ENCODE measurements at places on chromosomes 3 and 15.

DNA sequence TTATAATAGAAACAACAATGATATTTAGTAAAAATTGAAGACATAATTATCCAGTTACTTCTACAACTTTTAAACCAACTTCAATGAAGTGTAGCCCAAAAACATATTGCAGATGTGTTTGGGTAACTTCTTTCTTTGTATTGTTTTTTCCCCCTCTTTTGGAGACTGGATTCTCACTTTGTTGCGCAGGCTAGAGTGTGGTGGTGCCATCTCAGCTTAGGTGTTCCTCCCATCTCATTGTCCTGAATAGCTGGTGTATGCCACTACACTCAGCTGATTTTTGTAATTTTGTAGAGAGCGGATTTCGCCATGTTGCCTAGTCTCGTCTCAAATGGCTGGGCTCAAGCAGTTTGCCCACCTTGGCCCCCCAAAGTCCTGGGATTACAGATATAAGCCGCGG is 148.1 kb downstream of the FNDC3B start:
- no peak for DNase-seq

DNA sequence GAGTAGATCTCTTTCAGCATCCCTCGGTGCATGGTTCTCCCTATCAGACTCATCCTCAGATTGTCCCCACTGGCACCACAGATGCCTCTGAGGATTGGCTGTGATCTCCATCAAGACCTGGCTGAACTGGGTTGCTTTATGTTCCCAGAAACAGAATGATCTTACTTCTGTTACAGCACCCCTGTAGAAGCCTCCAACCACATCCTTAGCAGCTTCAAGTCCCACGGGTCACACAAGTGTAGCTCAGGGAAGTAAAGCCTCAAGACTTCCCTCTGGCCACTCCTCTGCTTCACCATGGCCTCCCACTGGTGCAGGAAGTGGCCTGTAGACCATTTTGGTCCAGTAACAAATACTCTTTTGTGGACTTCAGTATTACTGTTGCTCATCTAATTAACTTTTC is 566.4 kb upstream of the SUCLG2 start:
- no peak for DNase-seq

DNA sequence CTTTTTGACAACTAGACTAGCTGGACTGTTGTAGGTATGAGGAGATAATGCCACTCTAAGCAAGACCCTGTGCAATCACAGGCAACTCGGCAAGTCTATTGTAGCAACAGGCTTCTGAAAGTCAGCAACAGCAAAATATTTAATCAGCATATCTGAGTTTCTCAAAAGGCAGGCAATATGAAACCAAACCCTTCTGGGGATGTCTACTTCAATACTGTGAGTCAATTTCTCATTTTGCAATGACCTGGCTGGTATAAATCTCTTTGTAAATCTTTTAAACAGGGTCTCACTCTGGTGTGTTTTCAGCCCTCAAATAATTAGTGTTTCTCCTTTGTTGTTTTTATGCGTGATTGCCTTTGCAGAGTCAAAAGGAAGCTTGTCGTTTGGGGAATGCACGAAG is 1044.5 kb downstream of the NTRK3 start:
- DNase-seq, result no peak

DNA sequence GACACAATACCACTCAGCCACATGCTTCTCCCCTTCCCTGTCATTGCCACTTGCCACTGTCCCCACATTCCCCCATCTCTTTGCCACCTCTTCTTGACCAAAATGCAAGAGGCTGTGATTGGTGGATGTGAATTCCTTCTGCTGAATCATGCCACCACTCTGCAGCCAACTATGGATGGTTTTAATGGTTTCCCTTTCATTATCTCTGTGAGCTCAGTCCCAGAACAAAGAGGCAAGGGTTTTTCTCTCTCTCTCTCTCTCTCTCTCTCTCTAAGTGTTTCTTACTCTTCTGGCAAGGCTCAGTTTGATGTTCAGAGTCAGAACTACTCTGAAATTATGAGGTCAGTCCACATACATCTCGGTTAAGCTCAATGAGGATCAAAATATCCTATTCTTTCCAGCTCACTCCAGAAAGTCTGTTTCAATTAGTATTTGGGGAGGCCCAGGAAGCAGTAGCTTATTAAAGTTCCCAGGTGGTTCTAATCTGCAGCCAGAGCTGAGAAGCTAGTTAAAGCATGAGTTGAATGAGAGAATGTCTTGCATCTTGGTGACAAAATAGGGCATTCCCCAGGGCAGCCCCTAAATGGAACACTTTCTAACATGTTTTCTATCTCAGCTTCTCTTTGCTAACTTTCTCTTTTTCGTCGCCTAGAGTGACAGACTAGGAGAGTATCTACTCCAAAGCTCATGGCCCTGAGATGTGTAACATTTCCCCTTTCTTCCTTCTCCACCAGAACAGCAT is 8.5 kb upstream of the ILDR1 start:
- DNase-seq, result no peak

GRCh38 chr3:41198526-41198925 is 779 bp upstream of the CTNNB1 start:
- DNase-seq, result no peak

DNA sequence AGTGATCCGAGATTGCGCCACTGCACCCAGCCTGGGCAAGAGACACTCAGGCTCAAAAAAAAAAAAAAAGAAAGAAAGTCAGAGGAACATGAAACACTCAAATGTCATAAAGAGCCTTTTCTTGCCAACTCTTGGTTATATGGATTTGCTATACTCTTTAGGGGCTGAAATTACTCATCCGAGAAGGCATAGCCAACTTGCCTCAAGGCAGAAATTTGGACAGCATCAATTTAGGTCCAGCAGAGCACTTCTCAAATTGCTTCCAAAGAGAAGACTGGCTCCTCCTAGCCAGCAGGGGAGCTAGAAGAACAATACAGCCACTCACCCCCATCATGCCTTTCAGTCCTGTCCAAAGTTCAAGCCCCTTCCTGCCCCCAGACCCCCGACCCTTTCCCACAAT is 43.8 kb downstream of the OSBPL10 start:
- no peak for DNase-seq

- DNase-seq, result no peak
Observed at GRCh38 chr3:146968204-146968651, 363.1 kb upstream of the PLSCR5 start.

- no peak for DNase-seq
Observed at GRCh38 chr3:30457726-30458125, 148.7 kb upstream of the TGFBR2 start.

GRCh38 chr3:167684388-167684993 is 30.7 kb upstream of the WDR49 start:
- DNase-seq, result no peak

DNA sequence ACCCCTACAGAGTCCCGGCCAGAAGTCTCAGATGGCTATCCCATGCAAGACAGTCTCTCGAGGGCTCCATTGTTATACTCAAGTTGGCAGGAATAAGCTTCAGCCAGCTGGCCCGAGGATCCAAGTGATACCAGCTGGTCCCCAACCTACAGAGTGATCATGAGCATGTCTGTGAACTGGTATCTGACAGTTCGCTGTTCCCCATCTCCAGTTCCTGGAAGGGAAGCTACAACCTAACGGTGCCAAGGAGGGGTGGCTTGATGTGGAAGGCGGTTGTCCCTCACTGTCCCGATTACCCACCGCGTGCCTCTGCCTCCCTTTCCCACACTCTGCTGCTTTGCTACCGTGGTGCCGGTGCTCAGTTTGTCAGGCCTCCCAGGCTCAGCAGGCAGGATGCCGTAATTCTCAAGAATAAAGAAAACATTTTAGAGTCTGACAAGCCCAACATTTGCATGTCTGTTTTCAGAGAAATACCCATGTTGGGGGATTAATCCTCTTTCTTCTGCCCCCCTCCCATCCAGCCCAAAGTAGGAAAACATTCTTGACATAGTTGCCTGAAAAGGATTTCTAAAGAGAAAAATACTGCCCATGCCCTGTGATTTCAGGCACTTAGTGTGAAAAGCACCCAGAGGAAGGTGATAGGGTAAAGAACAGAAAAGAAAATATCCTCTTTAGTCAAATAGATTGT is 49.4 kb upstream of the HES1 start:
- no peak for DNase-seq

DNA sequence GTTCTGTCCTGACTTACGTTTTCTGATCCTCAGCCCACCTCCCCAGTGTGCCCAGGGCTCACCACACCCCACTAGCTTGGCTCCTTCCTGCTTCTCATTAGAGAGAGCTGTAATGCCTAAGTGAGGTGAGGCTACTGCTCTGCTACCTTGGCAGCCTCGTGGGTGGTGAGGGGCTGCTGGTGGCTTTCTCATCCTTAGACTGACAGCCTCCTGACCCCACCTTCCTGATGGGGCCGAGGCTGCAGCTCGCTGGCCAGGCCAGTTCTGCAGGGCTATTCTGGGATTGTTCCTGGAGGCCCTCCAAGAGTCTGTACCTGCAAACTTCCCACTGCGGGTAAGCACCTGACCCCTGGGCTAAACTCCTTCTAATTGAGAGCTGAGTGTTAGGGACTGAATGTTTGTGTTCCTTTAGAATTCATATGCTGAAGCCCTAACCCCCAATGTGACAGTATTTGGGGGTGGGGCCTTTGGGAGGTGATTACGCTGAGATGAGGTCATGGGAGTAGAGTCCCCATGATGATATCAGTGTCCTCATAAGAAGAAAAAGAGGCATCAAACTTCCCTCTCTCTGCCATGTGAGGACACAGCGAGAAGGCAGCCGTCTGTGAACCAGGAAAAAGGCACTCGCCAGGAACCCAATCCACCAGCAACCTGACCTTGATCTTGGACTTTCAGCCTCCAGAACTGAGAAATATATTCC is 38.1 kb upstream of the IQSEC1 start:
- DNase-seq, result no peak

GRCh38 chr15:48361685-48362084 is 30.5 kb downstream of the DUT start:
- no peak for DNase-seq

DNA sequence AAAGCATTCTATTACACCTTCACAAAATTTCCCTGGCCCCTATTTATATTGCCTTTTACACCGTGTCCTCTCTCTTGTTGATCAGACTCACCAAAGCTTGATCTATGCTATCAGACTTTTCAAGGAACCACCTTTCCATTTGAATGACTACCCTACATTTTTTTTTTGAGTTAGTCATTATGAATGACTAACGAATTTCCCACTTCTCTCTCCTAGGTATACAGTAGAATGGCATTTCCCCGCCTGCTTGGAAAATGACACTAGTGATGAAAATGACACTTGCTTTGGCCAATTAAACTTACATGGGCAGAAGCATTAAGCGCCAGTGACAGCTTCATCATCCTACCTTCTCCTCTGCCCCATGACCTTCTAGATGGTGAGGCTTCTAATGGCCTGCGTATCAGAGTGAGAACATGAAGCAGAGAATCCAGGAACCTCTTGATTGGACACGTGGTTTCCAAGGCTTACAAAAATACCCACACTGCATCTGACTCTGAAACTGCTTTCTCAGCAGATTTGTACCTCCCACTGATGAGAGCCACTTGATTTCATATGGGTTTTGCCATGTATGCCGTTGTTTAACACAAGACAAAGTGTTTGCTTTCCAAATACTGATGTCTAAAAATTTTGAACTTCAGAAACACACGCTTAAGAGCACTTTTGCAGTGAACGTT is 370.5 kb downstream of the CTNNB1 start:
- no peak for DNase-seq

DNA sequence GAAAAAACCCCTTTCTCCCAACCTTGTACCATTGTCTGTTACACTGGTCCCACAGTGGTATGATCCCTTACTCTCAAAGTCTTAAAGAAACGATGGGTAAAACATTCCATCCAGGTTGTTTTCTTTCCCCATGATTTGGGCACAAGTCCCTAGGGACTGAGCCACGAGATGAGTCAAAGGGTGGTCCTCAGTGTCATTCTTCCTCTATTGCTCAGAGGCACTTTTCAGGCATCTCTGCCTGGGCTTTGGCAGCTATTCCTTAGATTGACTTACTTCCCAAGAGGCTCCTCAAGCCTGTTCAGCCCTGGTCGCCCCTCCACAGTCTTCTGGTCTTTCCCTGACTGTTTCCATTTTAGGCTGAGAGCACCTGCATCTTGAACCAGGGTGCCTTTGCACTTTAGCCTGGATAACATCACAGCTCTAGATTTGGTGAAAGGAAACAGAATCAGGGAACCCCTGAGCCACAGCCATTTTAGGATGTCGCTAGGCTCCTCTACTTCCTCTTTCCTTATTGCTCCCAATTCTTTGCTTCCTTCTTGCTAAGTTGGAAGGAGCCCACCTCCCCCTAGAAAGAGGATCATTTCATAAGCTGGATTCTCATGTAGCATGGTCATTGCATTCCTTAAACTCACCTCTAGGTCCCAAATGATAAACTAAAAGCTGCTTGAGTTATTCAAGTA is 131.0 kb upstream of the TPRG1 start:
- DNase-seq, result no peak

GRCh38 chr3:185715091-185715490 is 109.8 kb downstream of the IGF2BP2 start:
- DNase-seq, result no peak

DNA sequence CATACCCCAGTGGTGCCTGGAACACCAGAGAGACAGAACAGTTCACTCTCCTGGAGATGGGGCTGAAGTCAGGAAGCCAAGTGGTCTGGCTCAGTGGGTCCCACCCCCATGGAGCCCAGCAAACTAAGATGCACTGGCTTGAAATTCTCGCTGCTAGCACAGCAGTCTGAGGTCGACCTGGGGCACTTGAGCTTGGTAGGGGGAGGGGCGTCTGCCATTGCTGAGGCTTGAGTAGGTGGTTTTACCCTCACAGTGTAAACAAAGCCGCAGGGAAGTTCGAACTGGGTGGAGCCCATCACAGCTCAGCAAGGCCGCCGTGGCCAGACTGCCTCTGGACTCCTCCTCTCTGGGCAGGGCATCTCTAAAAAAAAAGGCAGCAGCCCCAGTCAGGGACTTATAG is 272.0 kb downstream of the KLF13 start:
- no peak for DNase-seq

GRCh38 chr15:70931821-70932220 is 39.2 kb downstream of the LRRC49 start:
- DNase-seq, result no peak

GRCh38 chr3:5663601-5664000 is 476.1 kb downstream of the EDEM1 start:
- DNase-seq, result no peak

DNA sequence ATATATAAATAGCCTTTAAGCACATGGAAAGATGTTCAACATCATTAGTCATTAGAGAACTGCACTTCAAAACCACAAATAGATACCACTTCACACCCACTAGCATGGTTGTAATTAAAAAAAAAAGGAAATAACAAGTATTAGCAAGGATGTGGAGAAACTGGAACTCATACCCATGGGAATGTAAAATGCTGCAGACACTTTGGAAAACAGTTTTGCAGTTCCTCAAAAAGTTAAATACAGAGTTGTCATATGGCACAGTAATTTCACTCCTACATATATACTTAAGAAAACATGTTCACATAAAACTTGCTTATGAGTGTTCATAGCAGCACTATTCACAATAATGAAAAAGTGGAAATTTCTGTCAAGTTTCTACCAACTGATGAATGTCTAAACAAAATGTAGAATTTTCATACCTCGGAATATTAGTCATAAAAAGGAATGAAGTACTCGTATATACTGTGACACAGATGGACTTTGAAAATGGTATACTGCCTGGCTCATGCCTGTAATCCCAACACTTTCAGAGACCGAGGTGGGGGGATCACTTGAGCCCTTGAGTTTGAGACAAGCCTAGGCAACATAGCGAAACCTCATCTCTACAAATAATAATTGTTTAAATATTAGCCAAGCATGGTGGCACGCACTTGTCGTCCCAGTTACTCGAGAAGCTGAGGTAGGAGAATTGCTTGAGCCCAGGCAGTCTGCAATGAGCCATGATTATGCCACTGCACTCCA is 28.1 kb downstream of the BCL2A1 start:
- DNase-seq, result no peak

GRCh38 chr3:129184396-129184657 is 631 bp upstream of the CNBP start:
- DNase-seq, result no peak

- peak; percentile 23 for DNase-seq
Observed at GRCh38 chr3:52934630-52935530, 37.5 kb upstream of the STIMATE start.

Data from stimulated activated CD4-positive, alpha-beta T cell treated with anti-CD3 and anti-CD28 coated beads, Interleukin-12 subunit alpha, Interleukin-12 subunit beta, amount 100 ng/mL, for 4 hours (primary cell).